Stimulated activated CD8-positive, alpha-beta memory T cell treated with anti-CD3 and anti-CD28 coated beads, Interleukin-4, amount 100 ng/mL, for 1 hour (primary cell): ENCODE measurements at places on chromosomes 3 and 15.

DNA sequence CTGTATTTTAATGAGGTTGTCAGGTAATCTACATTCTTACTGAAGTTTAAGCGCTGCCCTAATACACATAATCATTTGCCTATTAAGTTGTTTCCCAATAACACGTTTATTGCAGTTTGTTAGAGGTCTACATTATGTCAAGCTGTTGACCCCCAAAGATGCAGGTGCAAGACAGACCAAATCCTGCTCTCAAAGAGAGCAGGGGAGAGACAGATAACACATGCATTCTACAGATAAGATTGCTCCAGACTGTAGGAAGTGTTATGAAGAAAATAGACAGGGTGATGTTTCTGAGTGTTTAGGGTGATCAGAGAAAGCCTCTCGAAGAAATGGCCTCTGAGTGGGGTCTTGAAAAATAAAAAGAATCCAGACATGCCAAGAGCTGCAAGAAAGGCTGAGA, 24.8 kb upstream of the OXTR start:
- no peak for DNase-seq

- no peak for DNase-seq
Observed at GRCh38 chr3:177405191-177405672, 207.9 kb upstream of the TBL1XR1 start.

DNA sequence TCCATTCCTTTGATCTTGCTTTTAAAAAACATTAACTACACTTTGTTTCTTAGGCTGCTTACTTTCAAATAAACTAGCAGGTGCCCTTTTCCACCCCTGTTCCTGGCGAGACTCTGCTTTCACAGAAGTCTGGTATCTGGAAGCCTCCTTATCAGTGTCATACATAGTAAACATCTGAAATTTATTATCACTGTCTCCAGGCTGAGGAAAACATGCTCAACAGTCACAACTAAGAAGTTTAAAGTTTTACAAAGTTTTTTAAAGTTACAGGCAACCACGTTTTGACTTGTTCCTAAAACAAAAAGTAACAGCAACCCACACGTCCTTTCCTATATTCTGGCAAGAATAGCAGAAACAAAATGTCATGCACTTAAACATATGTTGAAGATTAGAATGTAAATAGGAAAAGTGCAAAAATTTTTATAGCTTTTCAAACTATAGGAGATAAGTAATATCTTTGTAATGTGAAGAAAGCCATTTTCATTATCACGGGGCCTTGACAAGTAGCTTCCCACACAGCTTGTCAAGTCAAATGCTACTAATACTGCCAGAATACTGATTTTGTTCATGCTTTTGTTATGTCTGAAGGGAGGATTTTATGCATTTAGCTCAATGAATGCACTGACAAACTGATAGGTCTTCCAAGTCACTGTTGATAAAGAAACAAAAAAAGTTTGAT, 275.2 kb upstream of the KCNMB2 start:
- DNase-seq: no peak

DNA sequence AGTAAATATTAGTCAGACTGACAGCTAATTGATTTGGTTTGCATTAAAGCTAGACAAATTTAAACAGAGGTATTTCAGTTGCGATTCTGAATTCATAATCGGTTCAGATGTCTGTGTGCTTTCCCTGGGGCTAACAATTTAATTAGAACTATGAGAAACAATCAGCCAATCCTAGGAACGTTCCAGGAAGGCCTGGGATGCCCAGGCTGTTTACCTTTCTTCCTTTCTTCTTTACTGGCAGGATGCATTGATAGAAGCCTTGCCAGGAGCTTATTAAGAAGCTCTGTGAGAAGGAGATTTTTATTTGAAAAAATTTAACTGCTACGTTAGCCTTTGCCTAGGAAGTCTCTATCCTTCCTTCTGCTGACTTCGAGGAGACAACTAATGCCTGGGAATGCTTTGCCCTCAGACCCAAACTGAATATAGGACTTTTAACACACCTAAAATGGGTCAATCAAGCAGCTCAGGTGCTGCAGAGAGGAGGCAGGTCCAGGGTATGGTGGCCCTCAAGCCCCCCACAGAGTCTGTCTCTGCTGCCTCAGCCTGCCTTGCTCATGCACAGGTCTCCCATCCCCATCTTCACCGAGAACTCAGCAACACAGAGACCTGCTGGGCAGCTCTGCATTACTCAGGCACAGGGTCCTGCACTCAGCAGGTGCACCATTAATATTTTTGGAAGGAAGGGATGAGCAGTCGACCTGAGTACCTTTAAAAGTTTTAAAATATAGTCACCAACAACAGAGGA, 48.5 kb downstream of the PCSK6 start:
- no peak for DNase-seq

- DNase-seq: no peak
Observed at GRCh38 chr3:29319262-29319661, 38.4 kb downstream of the RBMS3 start.
